Stimulated activated CD8-positive, alpha-beta memory T cell treated with anti-CD3 and anti-CD28 coated beads, Interleukin-4, amount 100 ng/mL, for 1 hour (primary cell): ENCODE measurements at places on chromosomes 16 and 17.
A peak's percentile ranks its signal among the peaks of the same experiment; 100 is the strongest.

DNA sequence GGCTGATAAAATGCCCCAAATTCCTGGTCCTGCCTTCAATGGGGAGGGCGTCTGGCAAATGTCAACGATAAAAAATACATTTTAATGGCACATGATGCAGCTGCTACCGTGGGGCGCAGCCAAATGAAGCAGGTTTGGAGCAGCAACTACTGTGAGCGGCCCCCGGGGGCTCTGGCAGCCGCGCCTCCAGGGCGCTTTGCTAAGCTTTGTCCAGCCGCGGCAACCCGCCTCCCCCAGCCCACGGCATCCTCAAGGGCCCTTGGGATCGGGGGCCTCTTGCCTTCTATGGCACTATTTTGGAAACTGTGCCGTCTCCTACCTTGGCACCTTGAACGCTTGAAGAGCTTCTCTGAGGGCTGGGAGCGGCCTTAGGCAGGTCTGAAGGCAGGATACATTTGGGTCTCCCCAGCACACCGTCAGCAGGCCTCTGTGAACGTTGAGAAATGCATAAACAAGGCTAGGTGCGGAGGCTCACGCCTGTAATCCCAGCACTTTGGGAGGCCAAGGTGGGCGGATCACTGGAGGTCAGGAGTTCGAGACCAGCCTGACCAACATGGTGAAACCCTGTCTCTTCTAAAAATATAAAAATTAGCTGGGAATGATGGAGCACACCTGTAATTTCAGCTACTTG is 25.1 kb downstream of the TBX4 start:
- DNase-seq: no peak

- DNase-seq: no peak
Measured at GRCh38 chr17:81511804-81512561, 616 bp downstream of the ACTG1 start.

- DNase-seq: no peak
Measured at GRCh38 chr17:32504166-32504990, 17.6 kb downstream of the CDK5R1 start.

GRCh38 chr16:17827313-17827712 is 356.6 kb upstream of the XYLT1 start:
- DNase-seq: no peak

GRCh38 chr16:23803591-23804123 is 32.1 kb upstream of the PRKCB start:
- DNase-seq: peak; percentile 42

GRCh38 chr16:71645450-71645849 is 19.5 kb downstream of the MARVELD3 start:
- DNase-seq: no peak

DNA sequence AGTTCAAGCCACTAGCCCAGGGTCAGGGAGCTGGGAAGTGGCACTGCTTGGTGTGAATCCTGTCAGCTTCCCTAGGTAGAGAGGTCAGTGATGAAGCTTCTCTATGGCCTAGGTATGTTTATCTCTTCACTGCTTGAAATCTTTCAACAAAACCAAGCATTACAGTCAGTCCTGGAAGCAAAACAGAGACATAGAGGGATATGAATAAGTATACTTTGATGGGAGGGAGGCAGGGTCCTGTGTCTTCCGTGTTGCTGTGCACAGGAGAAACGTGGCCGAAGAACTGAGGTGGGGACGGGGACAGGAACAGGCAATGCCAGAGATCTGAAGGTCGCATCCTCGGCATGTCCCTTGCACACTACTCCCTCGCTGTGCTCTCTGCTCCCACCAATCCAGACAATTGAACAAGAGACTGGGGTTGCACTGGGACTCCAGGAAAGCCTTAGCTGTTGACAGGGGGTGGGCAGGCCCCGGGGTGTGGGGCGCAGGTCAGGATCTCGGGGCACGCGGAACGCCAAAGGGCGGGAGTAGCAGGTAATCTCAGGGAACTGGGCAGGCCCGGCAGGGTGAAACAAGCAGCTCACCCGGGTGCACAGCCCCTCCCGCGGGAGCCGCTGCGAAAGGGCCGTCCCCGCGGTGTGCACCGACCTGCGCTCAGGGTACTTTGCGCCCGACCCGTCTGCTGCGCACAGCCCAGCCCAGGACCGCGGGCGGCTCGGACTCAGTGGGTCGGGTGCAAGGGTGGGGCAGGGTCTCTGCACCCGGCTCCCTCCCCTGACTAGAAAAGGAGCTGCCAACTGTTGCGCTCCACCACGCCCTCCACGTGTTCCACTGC is at the start of gene MT1H:
Gene MT1H, plus strand, starts transcription at position 810 of the 835 bp plus-strand sequence. CDS start 71 bp downstream, outside the sequence.
- DNase-seq: no peak

DNA sequence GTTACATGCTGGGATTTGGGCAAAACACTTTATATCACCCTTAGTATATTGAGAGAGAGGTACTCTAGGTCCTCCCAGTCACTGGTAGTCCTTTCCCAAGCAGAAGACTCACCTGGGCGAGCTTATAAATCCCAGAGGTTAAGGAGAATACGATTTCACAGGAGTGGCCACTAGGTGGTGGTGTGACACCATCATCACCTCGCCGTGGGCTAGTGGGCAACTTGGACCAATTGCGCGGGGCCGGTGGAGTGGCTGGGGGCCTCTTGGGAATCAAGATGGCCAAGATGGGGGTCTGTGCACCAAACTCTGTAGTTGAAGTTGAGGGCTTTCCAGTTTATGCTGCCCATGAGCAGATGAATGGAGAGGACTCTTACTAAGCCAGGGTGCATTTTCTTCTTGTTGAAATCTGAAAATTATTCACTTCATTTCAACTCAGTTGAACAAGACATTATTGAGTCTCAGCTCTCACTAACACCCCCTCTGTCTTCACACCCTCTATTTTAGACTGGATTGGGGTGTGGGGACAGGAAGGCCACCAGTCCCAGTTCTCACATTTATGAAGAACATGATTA is 38.2 kb upstream of the PIRT start:
- no peak for DNase-seq

DNA sequence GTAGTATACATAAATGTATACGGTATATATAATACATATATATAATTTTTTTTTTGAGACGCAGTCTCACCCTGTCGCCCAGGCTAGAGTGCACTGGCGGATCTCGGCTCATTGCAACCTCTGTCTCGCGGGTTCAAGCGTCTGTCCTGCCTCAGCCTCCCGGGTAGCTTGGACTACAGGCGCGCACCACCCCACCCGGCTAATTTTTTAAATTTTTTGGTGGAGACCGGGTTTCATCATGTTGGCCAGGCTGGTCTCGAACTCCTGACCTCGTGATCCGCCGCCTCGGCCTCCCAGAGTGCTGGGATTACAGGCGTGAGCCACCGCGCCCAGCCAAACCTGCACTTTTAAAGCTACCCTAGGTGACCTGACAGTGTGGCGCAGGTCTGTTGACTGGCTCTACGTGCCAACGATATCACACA is 745 bp downstream of the PAM16 start:
- DNase-seq: no peak

GRCh38 chr17:63826468-63827001 is 696 bp upstream of the PSMC5 start:
- no peak for DNase-seq

- no peak for DNase-seq
Measured at GRCh38 chr16:30374538-30374937, at the start of gene MYL11. Gene MYL11 (plus strand): TSS chr16:30374802. CDS start chr16:30374858, 56 bp downstream.

DNA sequence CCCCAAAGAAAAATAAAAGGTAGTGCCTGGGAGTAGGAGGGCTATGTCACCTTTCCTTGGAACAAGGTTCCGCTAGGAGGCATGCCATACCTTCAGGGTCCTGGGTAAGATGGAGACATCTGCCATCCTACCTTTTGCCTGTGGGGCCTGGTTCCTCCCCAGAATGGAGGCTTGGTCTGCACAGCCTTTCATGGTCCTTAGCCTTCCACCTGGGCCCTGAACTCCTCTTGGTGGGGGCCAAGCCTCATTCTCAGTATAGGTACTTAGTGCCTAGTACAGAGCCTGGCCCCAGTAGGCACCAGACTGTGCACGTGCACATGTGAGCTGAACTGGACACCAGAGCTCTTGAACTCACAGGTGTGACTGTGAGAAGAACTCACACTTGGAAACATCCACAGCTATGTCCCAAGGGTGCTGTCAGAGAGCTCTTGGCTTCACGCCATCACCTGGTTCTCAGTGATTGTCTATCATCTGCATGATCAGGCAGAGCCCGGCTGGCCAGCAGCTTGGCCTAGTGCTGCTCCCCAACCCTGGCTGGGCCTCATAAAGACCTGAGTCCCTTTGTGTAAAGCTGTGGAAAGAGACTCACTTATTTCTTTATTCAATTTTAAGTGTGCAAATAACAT is 143.2 kb downstream of the SOCS1 start:
- DNase-seq: no peak

DNA sequence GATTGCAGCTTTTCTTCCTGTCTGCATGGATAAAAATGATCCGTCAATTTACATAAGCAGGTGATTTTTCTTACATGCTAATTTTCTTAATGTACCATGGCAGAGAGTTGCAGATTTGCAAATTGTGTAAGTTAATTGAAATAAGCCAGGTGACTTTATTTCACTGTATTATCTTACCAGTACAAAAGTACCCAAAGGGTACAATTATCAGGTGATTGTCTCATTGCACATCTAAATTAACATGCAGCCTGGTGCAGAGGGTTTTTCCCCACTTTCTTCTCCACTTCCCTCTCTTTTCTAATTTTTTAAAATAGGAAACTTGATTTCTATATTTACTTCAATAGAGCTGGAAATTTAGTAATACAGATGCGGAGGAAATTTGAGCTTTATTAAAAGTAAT is 11.2 kb downstream of the NLK start:
- DNase-seq: no peak

DNA sequence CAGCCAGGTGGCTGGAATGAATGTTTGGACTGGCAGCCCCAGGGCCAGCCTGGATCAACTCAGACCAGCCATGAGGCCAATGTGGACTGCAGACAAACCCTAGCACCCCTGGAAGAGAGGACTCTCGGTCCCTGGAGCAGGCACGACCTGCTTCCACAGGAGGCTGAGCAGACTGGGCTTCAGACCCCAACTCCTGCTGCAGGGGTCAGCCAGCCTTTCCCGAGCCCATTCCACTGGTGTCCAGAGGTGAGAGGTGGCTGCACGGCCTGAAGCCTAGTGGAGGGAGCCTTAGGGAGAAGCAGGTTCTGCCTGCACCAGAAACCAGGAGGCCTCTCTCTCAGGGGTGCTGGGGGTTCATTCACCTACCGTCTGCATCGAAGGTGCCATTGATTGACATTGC is 97.1 kb downstream of the CPPED1 start:
- no peak for DNase-seq

DNA sequence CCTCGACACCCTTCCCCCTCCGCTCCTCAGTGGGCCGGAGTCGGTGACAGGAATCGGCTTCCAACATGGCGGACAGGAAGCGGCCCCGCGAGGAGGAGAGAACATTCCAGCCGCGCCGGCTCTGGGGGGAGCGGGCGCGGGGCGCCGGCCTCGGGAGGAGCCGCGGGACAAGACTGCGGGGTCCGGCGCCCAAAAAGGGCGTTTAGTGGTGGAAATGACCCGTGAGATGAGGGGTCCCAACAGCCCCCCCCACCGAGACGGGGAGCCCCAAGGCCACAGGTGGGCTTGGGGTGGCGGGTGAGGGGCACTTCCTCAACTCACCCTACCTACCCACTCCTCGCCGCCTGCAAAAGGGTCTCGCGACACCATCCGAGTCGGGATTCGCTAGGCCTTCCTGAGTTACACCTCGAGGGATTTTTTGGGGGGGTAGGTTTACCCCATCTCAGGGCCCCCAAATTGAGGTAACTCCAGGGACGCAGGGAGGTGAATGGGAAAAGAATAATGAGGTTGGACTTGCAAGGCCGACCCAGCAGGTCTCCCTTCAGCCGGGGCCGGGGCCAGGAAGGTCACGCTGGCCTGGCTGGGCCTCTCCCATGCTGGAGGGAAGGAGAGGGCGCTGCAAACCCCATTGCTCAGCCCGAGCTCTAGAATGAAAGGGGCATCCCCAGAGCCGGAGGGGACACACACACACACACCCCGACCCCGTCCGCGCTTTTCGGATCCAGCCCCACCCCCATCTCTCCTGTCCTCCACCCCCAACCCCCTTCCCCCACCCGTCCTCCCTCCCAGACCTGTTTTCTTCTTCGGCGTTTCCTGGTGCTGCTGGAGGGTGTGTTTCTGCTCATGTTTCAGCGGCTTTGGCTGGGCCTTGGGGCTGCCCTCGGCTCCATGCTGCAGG is 707 bp downstream of the NUFIP2 start:
- peak; percentile 13 for DNase-seq

GRCh38 chr16:4184038-4184702 is 57.7 kb downstream of the SRL start:
- DNase-seq: no peak

- DNase-seq: no peak
Measured at GRCh38 chr17:76491271-76492122, 9.7 kb downstream of the RHBDF2 start.

DNA sequence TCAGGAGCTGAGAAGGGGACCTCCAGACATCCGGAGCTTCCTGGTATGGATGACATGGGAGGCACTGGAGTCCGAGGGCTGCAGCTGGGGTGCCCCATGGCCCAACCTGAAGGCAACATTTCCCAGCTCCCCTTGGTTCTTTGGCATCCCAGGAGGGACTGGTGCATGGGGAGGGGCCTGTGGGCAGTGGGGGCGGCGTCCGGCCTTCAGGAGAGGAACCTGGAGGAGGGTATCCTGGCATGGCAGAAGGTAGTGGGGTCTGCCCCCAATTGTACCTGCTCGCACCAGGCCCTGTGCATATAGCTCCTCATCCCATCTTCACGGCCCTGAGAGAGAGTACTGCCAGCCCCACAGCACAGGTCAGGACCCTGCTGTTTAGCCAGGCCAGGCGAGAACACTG is 11.9 kb downstream of the NPTX1 start:
- DNase-seq: no peak

- no peak for DNase-seq
Measured at GRCh38 chr16:50047864-50048263, 17.9 kb upstream of the HEATR3 start.

DNA sequence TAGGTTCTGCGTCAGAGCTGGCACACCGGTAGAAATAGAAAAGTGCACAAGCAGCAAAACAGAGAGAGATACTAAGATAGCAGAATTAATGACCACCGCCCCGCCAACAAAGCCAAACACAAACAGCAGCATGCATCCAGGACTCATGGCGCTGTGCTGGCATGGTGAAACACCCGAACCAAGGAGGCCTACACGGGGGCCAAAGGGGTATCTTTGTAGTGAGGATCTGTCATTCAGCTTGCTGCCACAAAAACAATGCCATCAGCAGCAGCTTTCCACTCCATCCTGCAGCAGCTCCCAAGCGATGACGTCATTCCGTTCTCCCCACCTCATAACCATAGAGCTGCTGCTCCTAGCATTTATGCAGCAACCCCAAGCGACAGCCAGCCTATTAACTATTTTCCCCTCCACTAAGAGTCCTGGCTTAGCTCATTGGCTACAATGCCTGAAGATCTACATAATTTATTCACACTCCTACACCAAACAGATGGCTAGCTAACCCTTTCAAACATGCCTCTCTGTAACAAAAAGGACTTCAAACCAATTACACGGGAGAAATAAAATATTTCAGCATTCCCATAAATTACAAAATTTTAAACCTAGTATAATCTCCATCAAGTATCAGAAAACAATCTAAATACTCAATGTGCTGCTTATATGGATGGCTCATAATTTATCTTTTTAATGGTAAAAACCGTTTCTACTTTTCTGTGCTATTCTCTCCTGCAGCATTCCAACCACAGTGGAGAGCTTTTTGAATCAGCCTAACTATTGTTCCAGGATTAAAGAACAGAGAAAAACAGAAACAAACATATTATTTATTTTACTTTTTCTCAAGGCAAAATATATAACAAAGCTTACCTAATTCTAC is 73.9 kb downstream of the SPAG9 start:
- DNase-seq: no peak

- no peak for DNase-seq
Measured at GRCh38 chr17:65228734-65229620, 91.8 kb downstream of the RGS9 start.
